NCI-H1092 treated with DMSO at 0.1 percent for 48 hours (cell line): ENCODE measurements at places on chromosomes 7 and 10.

- no peak for DNase-seq
Measured at GRCh38 chr7:148540041-148540738, 50.4 kb upstream of the C7orf33 start.

GRCh38 chr10:34341473-34341872, 473.6 kb downstream of the PARD3 start:
- no peak for DNase-seq

- no peak for DNase-seq
Measured at GRCh38 chr7:36346260-36346831, 43.3 kb upstream of the ANLN start.

DNA sequence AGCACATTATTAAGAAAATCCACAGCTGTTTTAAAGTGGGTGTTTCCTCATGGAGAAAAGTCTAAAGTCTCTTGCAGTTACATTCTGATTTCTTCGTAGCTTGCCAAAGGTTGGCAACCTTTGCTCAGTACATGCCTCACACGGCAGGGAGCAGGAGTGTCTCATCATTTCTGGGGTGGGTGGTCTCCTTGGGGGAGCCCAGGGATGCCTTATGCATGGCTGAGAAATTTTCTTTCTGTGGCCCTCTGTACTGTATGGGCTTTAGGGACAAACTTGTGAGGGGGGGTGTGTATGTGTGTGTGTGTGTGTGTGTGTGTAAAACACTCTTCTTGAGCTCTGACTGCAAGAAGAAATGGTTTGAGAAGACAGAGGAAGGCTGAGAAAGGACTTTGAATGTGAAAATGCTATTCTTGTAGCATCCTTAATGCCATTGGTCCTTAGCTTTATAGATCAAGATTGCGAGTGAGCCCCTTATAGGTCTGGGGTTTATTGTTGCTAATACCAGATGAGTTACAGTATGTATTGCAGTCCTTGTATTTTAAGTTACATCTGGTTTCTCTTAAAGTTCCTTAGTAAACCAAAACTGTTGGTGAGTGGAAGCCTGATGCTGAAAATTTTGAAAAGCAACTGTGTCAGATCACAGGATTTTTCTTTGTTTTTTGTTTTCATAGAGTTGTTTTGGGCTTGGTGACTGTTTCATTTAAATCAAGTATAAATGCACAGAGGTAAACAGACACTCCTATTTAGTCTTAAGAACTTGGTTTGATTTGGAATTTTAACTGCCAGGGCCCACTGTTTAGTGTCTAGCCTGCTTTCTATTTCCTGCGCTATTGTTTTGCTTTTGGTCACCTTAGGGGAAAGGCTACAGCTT, 242.0 kb downstream of the BICC1 start:
- DNase-seq: no peak

DNA sequence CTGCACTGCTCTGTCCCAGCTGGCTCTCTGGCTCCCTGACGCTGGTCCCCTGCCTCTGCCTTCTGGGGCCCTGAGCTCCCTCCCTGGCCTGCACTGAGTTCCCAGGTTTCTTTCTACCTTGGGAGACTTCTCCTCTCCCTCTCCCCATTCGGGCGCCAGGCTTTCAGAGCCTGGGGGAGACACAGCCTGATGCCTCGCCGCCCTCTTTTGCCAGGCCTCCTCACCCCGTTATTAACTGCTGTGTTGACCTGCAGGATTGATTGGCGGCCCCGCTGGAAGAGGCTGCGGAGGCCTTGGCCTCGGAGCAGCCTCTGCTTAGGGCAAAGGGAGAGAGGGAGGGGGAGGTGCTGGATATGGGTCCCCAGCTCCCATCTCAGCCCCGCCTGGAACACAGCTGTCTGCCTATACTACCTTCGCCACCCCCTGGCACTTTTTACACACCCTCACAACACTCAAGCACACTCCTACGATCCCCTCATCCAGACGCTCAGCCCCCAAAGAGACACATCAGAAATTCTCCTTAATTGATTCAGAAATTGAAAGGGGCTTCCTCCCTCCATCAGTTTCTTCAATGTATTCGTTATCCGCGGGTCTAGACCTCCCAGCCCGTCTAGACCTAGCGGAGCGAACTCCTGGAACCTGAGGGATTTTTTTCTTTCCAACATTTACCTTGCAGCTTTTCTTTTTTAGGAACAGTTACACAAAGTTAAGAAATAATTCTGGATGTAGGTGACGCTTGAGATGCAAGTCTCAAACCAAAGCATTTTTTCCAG, 7.1 kb upstream of the PAX2 start:
- no peak for DNase-seq

DNA sequence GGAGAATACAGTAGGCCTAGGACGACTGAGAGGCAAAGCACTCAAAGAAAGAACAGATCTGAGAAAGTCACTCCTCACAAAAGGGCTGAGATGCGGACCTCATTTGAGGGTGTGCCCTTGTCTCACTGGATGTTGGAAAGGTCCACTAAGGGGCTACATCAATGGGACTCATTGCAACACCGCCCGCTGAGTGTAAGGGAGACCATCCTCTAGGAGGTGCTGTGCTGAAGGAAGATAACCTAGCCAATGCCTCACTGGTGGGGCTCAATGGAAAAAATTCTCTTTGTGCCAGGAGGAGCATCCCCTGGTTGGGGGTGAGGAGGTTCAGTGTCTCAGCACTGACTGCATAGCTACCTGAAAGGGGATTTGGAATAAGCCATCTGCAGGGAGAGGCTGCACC, 758.7 kb upstream of the CELF2 start:
- no peak for DNase-seq

GRCh38 chr7:132140341-132140740, 435.9 kb downstream of the PLXNA4 start:
- no peak for DNase-seq

DNA sequence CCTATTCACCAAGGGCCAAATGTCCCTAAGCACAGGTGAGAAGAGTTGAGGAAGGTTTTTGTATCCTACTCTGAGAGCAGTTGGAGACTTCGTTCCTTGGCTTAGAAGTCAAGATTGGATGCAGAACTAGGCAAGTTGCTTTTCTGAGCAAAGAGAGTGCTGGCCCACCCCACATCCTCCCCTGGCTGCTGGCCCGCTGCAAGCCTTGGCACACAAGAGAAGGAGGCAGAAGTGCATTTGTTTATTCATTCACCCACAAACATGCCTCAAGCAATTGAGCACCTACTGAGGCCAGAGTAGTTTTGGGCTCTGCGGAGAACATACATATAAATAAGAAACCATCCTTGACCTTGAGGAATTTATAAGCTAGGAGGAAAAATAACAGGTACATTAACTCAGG, 318.9 kb downstream of the KCNMA1 start:
- DNase-seq: no peak

DNA sequence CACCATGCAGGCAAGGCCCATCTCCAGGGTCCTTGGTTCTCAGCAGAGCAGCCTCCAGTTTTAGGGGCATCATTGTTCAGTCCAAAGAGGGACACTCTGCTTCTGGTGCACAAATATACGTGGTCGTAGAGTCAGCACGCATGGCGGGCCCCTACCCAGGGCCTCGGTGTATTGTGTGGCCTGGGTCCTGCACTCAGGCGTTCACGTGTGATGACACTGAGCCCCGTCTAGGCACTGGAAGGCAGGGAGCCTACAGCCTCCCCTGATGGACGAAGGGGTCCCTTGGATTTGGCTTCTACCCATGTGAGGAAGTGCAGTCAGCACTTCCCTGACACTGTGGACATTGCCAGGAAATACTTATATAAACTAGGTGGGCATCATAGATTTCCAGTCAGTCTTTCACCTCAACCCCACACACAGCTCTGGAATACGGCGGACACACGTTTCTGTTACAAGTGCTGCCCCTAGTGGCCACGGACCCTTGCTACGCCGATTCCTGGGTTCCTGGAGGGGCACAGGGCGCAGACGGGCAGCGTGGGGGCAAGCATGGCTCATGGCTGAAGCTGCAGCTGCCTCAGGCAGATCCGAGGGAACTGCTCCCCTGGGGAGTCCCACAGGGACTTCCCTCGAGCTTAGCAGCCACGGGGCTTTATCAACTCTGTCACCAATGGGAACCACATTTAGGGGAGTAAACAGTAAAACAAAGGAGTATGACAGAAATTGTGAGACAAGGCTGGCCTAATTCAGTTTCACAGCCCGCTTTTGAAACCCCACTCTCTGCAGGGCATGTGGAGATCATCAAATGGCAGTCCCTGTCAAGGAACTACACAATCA, 25.4 kb downstream of the AIFM2 start:
- no peak for DNase-seq

DNA sequence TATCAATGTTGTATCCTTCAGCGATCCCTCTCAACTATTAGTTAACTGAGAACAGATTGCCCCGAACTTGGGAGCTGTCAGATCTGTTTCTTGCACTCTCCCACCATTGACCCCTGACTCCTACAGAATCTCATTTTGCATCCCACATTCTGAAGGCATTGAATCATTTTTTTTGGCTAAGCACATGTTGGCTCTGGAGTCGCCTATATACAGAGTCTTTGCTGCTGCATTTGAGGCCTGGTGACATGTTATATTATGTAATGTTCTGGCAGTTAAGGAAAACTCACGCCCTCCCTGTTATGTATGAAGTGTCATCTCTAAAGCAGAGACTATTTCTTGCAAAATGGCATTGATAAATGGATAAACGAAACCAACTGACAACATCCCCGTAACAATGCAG, 159.2 kb upstream of the ITGB1 start:
- no peak for DNase-seq

- no peak for DNase-seq
Measured at GRCh38 chr7:69187824-69188333, 410.4 kb upstream of the AUTS2 start.

- DNase-seq: no peak
Measured at GRCh38 chr10:48231178-48231577, 43.3 kb downstream of the FRMPD2 start.

DNA sequence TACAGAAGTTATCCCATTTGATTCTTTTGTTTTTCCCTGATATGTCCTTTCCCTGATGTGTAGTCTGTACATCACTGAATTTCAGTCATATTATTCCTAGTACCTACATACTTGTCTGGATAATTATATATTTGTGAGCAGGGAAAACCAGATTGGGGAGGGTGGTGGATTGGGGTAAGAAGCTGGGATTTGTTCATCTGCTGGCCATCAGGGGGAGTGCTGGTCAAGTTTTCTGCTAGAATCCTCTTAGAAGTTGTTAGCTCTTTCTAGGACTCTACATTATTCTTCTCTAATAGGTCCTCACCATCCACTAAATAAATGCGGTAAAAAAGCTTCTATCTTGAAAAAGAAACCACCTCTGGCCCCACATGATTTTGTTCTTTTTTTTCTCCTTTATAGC, 232.7 kb upstream of the TAC1 start:
- peak; percentile 42 for DNase-seq

- DNase-seq: no peak
Measured at GRCh38 chr7:126450269-126450671, 802.5 kb downstream of the GRM8 start.

- no peak for DNase-seq
Measured at GRCh38 chr7:10537764-10538163, 435.9 kb upstream of the PHF14 start.

DNA sequence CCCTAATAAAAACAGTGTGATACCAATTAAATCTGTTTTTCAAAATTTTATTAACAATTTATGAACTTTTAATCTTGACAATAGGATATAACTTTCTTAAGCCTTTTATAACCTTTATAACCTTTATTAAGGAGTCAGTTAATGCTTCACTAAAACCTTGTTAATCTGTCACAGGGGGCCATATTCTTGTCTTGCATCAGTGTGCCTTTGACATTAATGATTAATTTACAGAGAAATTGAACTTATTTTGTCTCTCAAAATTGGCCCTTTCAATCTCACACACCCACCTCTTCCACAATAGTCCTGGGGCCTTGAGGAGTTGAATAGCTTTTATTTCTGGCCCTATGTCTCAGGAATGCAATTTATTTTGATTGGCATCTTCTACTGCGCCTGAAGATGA, 68.5 kb downstream of the AKR1C4 start:
- no peak for DNase-seq

- DNase-seq: peak; percentile 49
Measured at GRCh38 chr10:51892965-51893658, 193.7 kb upstream of the CSTF2T start.

- DNase-seq: no peak
Measured at GRCh38 chr10:97080051-97080776, 105.5 kb downstream of the SLIT1 start.

GRCh38 chr10:98959379-98959778, 276.3 kb downstream of the HPSE2 start:
- no peak for DNase-seq

GRCh38 chr7:940599-941408, 13.7 kb downstream of the ADAP1 start:
- no peak for DNase-seq

- no peak for DNase-seq
Measured at GRCh38 chr10:62464308-62464707, 90.1 kb downstream of the ZNF365 start.

DNA sequence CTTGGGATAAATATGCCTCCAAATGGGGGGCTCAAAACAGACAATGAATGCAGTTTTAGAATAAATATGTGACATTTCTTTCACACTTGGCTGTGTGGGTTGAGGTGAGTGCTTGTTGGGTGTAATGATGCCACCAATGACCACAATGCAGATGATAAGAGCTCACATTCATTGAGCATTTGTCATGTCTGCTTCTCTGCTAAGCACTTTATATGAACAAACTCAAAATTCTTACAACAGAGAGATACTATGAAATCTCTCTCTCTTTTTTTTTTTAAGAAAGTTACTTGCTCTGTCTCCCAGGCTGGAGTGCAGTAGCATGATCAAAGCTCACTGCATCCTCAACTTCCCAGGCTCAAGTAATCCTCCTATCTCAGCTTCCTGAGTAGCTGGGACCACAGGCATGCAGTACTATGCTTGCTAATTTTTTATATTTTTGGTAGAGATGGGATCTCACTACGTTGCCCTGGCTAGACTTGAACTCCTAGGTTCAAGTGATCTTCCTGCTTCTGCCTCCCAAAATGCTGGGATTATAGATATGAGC, 185.4 kb downstream of the JCAD start:
- no peak for DNase-seq

DNA sequence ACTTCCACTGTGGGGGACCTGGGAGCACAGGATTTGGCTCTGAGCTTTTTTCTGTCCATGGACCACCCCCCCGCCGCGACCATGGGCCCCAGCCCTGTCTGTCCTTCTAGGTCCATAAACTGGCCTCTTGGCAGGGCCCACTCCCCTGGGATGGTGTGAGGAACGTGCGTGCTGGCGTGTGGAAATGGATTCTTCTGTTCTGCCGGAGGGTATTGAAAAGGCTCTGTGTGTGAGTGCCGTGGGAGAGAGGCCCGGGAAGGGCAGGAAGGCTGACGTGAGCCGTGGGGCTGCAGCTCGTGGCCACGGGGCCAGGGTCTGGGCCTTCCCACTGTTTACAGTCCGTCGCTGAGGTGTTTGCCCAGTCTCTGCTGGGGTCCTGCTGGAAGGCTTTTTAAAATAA, 123.7 kb downstream of the GRK5 start:
- no peak for DNase-seq

DNA sequence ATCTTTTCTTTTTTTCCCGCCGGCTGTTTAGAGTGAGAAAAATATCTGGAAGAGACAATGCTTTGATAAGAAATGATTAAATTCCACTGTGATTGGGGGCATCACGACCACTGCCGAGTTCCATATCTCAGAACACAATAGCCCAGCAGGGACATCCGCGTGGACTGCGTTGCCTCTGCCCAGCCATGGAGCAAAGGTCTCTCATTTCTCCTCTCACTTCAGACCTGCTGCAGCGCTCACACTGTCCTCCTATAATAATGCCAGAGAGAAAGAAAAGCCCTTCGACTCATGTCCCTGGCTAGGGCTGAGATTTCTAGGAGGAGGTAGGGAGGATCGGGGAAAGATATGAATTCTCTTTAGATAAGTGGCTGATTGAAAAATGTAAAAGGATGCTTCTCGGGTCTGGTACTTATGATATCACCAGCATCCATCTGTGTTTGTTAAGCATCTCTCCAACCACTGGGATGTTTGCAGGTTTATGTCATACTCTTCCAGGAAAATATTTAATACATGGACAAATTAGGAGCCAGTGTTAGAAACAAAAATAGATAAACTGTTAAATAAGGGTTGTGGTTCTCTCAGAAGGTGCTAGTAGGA, 472.9 kb upstream of the AKR1E2 start:
- no peak for DNase-seq
